ENCODE measurements at places on chromosomes 3 and 15.

DNA sequence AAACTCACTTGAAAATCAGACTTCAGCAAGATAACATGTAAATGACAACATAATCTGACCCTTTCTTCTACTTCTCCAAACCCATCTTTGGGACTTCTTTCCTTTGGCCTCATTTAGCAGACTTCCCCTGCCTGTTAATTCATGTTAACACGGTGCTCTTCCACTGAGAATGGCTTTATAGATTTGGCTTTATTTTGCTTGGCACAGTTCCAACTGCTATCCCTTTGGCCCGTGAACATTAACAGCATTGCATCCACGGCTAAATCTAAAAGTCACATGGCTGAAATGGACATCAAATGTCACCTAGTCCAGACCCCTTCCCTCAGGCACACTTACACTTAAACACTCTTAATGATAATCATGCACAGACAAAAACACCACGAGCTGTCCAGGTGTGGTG is 3.8 kb downstream of the ZMAT3 start:
- DNase-seq, result no peak

DNA sequence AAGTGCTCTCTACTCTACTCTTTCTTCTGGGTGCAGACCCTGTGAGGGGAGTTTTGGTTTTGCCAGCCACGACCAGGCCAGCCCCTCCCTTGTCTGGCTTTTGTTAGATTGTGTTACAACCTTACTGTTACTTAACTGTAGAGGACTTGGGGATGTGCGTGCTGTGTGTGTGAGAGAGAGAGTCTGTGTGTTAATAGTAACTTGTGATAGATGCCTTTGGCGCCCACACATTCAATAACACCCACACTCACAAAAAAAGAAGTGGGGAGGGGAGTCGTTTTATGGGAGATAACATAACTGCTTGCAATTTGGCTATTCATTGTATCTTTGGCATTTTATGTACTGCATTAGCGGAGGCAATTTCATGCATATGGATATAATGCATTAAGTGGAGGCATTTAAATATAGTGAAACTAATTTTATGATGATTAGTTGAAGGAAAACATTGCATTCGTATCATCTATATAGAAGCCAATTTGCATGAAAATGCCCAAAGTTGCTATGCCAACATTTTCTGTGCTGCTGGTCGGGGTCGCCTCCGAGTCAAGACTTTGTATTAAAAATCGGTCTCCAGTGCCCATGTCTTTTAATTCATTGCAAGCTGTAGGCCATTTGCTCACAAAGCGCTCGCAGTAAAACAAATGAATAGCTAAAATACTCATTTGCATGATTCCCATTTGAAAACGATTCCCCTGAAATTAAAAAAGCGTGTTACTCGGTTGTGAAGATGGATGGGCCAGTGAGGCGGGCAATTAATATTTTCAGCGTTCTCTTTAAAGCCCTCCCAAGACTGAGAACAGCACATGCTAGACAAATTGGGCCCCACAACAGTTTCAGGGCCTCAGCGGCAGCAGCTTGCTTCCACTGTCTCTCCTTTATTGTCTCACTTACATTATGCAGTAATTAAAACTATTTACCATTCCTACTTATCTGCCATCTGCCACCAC is 158.5 kb upstream of the SMAD3 start:
- no peak for DNase-seq

DNA sequence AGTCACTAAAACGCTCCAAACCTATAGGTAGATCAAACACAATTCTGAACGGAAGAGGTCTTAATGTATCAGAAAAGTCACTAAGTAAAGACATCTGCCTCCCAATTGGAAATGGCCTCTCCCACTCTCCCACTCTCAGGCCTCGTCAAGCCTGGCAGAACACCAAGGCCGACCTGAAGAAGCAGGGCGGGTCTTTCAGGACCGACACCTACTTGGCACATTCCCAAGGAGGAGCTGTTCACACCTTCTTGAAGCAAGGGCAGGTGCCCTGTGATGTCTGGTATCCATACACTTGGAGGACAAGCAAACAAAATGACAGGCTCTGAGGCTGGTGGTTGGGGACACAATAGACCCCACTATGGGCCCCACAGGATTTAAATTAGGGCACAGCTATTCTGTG is 30.0 kb downstream of the XXYLT1 start:
- DNase-seq, result no peak

DNA sequence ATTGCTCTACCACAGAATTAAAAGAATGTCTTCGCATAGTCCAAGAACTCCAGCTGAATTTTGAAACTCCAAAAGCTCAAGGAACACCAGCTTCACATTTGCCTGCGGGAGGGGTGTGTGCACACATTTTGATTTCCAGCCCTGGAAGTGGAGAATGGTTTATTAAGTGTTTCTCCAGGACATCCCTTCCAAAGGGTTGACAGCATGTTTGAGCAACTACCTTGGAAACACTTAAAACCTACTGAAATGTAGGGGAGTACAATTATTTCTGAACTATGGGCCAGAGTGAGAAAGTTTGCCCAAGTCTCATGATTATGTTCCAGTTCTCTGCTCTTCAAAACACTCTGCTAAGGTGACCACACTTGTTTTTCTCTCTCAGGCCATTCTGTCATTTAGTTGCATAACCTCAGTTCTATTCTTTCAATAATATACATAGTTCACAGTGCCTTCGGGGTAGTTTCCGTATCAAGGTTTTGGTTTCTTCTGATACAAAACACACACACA is 7.9 kb downstream of the ACP3 start:
- DNase-seq, result no peak

DNA sequence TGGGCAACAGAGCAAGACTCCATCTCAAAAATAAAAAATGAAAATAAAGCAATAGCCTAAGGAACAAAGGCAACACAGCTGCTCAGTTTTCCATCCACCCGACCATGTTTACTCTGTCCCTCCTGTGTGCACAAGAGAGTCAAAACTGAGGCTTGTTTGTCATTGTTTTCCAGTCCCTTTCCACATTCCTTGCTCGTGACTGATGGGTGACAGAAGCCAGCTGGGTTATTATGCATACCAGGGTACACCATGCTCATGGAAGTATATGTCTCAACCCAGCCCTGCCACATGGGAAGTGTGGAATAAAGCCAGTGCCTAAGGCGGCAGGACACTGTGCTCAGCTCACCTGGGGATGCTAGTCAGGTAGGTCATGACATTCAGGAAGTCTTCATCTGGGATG is 49.5 kb downstream of the MCF2L2 start:
- no peak for DNase-seq

DNA sequence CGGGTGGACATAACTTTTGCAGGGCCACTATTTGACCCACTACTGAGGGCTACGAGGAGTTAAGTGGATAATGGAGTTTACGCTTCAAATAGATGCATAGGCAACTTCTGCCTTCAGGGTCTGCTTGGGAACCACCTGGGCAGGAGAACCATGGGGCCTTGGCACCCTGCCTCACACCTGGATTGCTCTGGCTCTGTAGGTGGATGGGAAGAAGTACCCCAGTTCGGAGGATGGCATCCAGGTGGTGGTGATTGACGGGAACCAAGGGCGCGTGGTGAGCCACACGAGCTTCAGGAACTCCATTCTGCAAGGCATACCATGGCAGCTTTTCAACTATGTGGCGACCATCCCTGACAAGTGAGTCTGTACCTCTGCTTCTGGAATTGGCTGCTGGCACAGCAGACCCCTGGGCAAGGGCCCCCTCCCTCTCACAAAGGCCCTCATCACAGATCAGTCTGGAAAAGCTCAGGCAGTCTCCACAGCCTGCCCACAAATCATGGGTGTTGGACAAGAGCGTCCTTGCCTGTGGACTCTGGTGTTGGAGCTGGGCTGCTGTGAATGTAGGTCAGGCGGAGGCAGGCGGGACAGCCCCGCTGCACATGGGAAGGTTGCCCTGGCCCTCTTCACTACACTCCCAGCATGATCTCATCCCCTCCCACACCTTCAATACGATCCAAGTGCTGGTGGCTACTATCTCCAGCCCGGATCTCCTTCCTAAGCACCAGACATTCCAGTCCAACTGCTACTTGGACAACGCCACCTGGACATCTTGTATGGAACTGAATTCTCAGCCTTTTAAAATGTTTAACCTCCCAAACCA is 46.7 kb downstream of the MESD start:
- no peak for DNase-seq

GRCh38 chr3:74021449-74021848 is 396.7 kb upstream of the PDZRN3 start:
- no peak for DNase-seq

DNA sequence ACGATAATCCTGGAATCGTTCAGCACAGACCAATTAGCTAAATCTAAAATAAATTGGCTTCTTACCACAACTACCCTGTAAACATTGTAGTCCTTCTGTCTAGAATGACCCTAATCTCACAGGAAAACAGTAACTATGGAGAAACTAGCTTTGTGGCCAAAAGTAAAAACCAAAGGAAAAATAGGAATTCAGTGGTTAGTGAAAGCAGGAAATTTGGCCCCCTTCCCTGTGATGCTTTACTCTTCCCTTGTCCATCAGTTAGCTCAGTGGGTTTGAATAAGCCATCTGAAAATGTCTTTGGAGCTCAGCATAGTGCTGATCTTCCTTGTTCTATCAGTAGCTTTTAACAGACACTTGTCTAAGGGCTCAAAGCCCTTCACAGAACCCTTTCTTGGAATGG is 1.6 kb downstream of the NMD3 start:
- DNase-seq, result no peak
